WTC11 (cell line): ENCODE measurements at places on chromosomes 7 and 10. TPM values are rescaled to one million over a fixed set of nuclear protein-coding genes. Genes with fewer than 3 reads are reported as not detected.

GRCh38 chr10:88991899-88992320 lies 1.3 kb downstream of the FAS start:
- H3K4me3 ChIP-seq, result peak overlapping the region; percentile 88
- no peak for DNase-seq
- no peaks in the 10 kb centered on the region for H3K36me3 ChIP-seq

DNA sequence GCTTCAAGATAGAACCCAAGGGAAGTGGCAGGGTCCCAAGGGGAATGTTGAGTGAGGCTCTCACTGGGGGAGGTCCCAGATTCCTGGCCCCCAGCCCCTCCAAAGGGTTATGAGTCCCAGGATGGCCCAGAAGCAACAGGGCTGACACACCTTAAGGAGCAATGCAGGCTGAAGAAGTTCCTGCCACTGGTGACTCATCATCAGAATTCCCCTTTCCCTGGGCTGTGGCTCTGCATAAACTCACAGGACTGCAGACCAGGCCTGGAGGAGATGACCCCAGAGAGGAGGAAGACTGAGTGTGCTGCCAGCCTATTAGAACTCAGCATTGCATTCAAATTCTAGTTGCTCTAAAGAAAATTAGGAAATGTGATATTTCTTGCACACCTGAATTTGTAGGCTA lies 126.7 kb downstream of the DPP6 start:
- no peak overlapping the region for H3K27ac ChIP-seq
- no peaks in the 10 kb centered on the region for H3K4me1 ChIP-seq
- H3K4me3 ChIP-seq, result no peak overlapping the region
- H3K36me3 ChIP-seq, result peaks cover 70% of the 10 kb centered on the region

DNA sequence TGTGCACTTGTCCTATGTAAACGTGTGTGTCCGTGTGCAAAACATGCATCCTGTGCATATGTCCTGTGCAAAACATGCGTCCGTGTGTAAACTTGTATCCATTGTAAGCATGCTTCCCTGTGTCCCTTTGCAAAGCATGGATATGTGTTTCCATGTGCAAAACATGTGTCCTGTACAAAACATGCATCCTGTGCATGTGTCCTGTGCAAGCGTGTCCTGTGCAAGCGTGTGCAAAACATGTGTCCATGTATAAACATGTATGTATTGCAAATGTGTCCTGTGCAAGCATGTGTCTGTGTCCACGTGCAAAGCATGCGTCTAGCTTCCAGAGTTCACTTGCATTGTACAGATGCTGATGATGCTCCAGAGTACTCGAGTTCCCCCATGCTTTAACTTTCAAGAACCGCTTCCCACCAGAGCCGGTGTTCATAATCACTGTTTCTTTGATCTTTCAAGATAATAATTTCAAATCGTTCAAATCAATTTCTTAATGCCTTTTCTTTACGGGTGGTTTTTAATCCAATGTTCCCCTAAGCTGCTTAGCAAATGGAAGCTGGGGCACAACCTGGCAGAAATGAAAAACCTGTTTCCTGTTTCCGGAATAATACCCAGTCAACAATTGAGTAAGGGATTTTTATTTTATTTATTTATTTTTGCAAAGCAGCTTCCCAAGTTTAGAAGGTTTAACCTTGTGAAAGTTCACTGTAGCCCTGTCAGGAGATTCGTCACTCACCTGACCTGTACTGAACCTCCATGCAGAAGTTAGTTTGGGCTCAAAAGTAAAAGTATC lies 641 bp upstream of the ASB13 start:
- peak overlapping the region; percentile 92 for H3K4me3 ChIP-seq
- no peak overlapping the region; the same call in 1 of the 2 replicates for H3K27ac ChIP-seq
- peaks cover 36% of the 10 kb centered on the region for H3K4me1 ChIP-seq
- no peak for DNase-seq
- peaks cover 19% of the 10 kb centered on the region for H3K27me3 ChIP-seq

DNA sequence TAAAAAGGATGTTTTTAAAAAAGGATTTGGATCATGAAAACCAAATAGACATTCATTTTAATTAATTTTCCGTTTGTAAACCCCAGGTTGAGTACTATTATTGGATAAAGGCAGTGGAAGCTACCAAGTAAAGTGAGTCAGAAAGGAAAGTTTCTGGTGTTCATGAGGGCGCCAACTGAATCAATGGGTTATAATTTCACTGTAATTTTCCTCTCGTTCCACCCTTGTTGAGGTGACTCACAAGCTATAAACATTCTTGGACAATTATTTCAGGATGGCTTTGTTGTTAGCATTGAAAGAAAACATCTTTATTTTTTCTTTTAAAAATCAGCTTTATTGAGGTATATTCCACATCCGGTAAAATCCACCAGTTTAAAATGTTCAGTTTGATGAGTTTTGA lies 5.1 kb upstream of the FAM133B start:
- H3K4me1 ChIP-seq, result 0 out of 2 replicates have a peak, but pooled peaks cover 3% of the 10 kb centered on the region
- DNase-seq, result no peak
- H3K36me3 ChIP-seq, result no peaks in the 10 kb centered on the region
- H3K4me3 ChIP-seq, result no peak overlapping the region
- no peak overlapping the region for H3K27ac ChIP-seq

Gene XRCC2
- 21.2 to 25.4 TPM (median 21.7 TPM) in 3 replicates for total RNA-seq

Gene LAMB4
- total RNA-seq, result not detected in 3 replicates
